Hair follicle dermal papilla cell (primary cell): ENCODE measurements at places on chromosomes 4 and X. TPM values are rescaled to one million over a fixed set of nuclear protein-coding genes. Genes with fewer than 3 reads are reported as not detected.

The RRH gene
- total RNA-seq: not detected in 2 replicates

The GJB1 gene
- not detected in 2 replicates for total RNA-seq

The ERAS gene
- total RNA-seq: 0.36 TPM in 1 of 2 replicates, not detected in the other

The MOSPD2 gene
- 20.3 and 26.4 TPM in 2 replicates for total RNA-seq

The NEIL3 gene
- total RNA-seq: 4.6 and 5.4 TPM in 2 replicates

The SLITRK2 gene
- total RNA-seq: not detected in 2 replicates

The PPP2R2C gene
- 0.24 TPM in 1 of 2 replicates, not detected in the other for total RNA-seq

The AFP gene
- 0.16 TPM in 1 of 2 replicates, not detected in the other for total RNA-seq

The MAGEB17 gene
- 0.32 TPM in 1 of 2 replicates, not detected in the other for total RNA-seq

The FDCSP gene
- not detected in 2 replicates for total RNA-seq

The BDH2 gene
- 40.2 and 41.5 TPM in 2 replicates for total RNA-seq

The PARM1 gene
- total RNA-seq: 0.32 and 0.36 TPM in 2 replicates

The FRMPD4 gene
- 0.16 and 0.24 TPM in 2 replicates for total RNA-seq

The ADGRG2 gene
- total RNA-seq: 0.16 and 0.36 TPM in 2 replicates

The TMSB4X gene
- total RNA-seq: 3,558 and 9,657 TPM in 2 replicates

The CLIC2 gene
- 5.1 and 7.8 TPM in 2 replicates for total RNA-seq

The ADGRA3 gene
- total RNA-seq: 12.8 and 16.4 TPM in 2 replicates

The FAAH2 gene
- 0.24 and 0.32 TPM in 2 replicates for total RNA-seq

The DDX53 gene
- not detected in 2 replicates for total RNA-seq

The SPANXN4 gene
- total RNA-seq: not detected in 2 replicates

The MAMLD1 gene
- 1.7 and 1.9 TPM in 2 replicates for total RNA-seq

The RPS6KA6 gene
- total RNA-seq: 4.0 and 4.1 TPM in 2 replicates

The HPSE gene
- 0.16 and 0.49 TPM in 2 replicates for total RNA-seq

The GPM6B gene
- total RNA-seq: 9.8 and 20.3 TPM in 2 replicates

The ADAM29 gene
- total RNA-seq: not detected in 2 replicates

The PNMA3 gene
- total RNA-seq: 0.12 TPM in 1 of 2 replicates, not detected in the other

The LRPAP1 gene
- 85.5 and 91.7 TPM in 2 replicates for total RNA-seq

The VEGFC gene
- 22.8 and 24.7 TPM in 2 replicates for total RNA-seq

The TAF9B gene
- 21.3 and 21.7 TPM in 2 replicates for total RNA-seq

The XK gene
- under 0.01 TPM in 2 replicates for total RNA-seq

The AWAT2 gene
- total RNA-seq: not detected in 2 replicates

The CCSER1 gene
- 0.24 and 1.1 TPM in 2 replicates for total RNA-seq

The IL1RAPL1 gene
- total RNA-seq: 0.61 and 1.6 TPM in 2 replicates

The ANOS1 gene
- 0.12 and 0.49 TPM in 2 replicates for total RNA-seq

The FGFRL1 gene
- 20.6 and 20.9 TPM in 2 replicates for total RNA-seq

The LAMP2 gene
- 200 and 231 TPM in 2 replicates for total RNA-seq

The CENPVL1 gene
- not detected in 2 replicates for total RNA-seq

The IRS4 gene
- not detected in 2 replicates for total RNA-seq

The RHOXF1 gene
- total RNA-seq: not detected in 2 replicates

The SSX2B gene
- total RNA-seq: not detected in 2 replicates

The S100G gene
- not detected in 2 replicates for total RNA-seq

The PRR32 gene
- not detected in 2 replicates for total RNA-seq

The LANCL3 gene
- 0.24 and 0.32 TPM in 2 replicates for total RNA-seq

The TBC1D9 gene
- total RNA-seq: 27.6 and 29.5 TPM in 2 replicates
